Activated naive CD4-positive, alpha-beta T cell treated with anti-CD3 and anti-CD28 coated beads, Interleukin-2, amount 50 U/mL, for 16 hours (primary cell): ENCODE measurements at places on chromosomes 12 and 14.

GRCh38 chr14:50045837-50046236 is 70.5 kb downstream of the VCPKMT start:
- peak; percentile 29 for DNase-seq

DNA sequence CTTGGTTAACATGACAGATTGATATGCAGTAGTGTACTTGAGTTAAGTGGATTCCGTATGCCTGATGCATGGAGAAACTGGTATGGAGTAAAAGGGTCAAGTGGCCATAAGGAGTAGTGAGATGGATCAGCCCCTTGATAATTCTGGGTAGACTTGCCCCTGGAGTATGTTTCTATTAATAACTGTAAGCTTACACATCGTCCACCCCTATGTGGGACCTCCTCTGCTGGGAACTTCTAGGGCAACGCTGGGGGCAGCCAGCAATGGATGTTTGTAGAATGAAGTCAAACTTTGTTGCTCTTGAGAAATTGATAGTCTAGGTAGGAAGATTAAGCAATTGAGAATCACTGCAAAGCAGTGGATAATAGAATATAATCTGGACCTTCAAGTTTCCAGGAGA is 3.5 kb downstream of the C12orf75 start:
- DNase-seq = no peak

GRCh38 chr14:60332869-60333268 is 83.8 kb downstream of the PPM1A start:
- no peak for DNase-seq

GRCh38 chr12:172732-173161 is 41.2 kb downstream of the SLC6A12 start:
- no peak for DNase-seq

DNA sequence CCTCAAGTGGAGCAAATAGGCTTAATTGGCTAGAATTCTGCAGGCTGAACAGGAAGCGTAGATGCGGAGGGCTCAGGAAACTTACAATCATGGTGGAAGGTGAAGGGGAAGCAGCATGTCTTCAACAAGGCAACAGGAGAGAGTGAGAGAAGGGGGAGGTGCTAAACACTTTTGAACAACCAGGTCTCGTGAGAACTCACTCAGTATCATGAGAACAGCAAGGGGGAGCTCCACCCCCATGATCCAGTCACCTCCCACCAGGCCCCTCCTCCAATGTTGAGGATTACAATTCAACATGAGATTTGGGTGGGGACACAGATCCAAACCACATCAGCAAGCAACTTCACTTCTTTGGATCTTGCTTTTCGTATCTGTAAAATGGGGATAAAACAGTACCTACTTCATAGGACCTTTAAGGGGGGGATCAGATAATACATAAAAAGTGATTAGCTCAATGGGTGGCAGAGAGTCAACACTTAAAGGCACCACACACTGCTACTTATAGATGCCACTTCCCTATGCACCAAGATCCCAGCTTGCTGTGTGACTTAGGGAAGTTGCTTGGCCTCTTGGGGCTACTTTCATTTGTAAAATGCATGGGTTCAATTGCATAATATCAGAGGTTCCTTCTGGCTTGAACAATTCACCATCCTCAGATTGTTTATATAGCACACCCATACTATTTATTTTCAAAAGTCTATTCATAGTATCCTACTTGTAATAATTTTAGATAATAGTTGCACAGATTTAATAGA is 184.8 kb upstream of the RPH3A start:
- no peak for DNase-seq

DNA sequence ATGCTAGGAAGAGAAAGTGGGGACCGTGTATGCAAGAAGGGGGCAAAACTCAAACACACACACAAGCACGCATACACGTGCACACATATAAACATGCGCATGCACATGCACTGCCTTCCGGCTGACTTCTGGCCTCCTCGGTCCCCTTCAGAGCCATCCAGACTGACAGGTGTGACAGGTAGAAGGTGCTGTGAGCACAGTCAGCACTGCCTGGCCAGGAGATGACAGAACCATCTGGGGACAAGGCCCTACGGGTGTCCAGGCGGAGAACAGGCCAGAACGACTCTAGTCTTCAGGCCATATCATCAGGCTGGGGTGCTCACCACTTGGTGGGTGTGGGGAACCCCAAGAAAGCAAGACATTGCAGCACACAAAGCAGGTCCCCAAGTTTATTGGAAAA is 7.3 kb downstream of the KRT83 start:
- DNase-seq = no peak

GRCh38 chr14:105078294-105078693 is 13.1 kb upstream of the GPR132 start:
- DNase-seq = no peak

- DNase-seq = no peak
Measured at GRCh38 chr12:116338064-116338846, 60.8 kb upstream of the MED13L start.

- DNase-seq = no peak
Measured at GRCh38 chr14:68987653-68988036, 8.5 kb upstream of the ACTN1 start.

GRCh38 chr14:95062220-95062619 is 95.1 kb downstream of the DICER1 start:
- DNase-seq = no peak

DNA sequence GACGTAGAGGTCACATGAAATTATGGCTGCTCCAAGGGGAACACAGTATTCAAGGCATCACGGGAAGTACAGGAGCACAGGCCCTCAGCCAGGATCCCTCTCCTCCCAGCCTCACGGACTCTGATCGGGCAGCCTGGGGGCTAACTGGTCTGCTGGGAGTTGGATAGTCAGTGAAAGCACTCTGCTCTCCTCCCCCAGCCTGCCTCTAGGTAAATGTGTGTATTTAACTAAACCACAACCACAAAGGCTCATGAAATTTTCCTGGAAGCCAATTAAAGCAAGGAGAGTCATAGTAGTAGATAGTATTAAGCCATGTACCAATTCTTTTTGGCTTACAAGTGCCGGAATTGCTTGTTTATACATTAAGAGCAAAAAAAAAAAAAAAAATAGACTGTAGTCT is 254.3 kb downstream of the MSRB3 start:
- no peak for DNase-seq

GRCh38 chr14:74647678-74648461 is 35.8 kb upstream of the LTBP2 start:
- DNase-seq = no peak

DNA sequence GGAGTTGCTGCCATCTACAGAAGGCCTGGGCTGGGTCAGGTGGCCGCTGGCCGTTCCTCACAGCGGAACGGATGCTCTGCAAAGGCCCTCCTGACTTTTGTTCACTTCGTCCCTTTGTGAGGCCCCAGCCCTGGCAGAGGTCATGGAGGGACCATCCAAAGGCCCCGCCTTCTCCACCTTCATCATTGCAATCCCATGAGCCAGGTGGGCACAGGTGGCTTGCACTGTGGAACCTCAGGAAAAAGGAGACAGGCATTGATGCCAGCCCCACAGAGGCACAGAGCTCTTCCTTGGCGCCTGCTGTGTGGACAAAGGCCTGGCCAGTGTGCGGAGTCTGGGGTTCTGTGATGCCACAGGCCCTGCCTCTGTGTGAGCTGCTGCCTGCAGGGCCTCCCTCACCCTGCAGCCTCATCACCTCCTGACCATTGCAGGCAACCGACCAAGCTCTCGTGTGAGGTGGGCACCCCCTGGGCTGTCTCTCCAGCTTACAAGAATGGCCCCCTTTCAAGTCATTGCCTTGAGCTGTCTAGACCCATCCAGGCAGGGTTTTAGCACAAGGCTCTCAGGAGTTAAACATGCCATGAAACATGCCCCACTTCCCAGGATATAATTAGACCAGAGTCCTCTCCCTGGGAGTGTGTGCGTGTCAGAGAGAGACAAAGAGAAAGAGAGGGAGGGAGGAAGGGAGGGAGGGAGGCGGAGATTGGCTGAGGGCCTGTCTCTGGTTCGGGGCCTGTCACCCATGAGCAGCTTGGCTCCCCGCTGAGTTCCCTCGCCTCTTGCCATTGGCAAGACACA is 19.3 kb downstream of the NFKBIA start:
- DNase-seq = no peak

GRCh38 chr12:97024393-97024792 is 117.3 kb downstream of the NEDD1 start:
- no peak for DNase-seq

- no peak for DNase-seq
Measured at GRCh38 chr14:31200702-31200990, 6.9 kb downstream of the HECTD1 start.

- peak; percentile 56 for DNase-seq
Measured at GRCh38 chr12:130031571-130032189, 127.9 kb upstream of the TMEM132D start.

- no peak for DNase-seq
Measured at GRCh38 chr12:123524378-123524777, 9.1 kb downstream of the RILPL1 start.

GRCh38 chr12:9244894-9245293 is 36.7 kb upstream of the PZP start:
- peak; percentile 61 for DNase-seq

GRCh38 chr12:229441-230191 is 15.7 kb upstream of the SLC6A12 start:
- no peak for DNase-seq

GRCh38 chr12:52233462-52234207 is 592 bp downstream of the KRT7 start:
- no peak for DNase-seq

- no peak for DNase-seq
Measured at GRCh38 chr12:113724794-113725556, 241.2 kb downstream of the RBM19 start.

DNA sequence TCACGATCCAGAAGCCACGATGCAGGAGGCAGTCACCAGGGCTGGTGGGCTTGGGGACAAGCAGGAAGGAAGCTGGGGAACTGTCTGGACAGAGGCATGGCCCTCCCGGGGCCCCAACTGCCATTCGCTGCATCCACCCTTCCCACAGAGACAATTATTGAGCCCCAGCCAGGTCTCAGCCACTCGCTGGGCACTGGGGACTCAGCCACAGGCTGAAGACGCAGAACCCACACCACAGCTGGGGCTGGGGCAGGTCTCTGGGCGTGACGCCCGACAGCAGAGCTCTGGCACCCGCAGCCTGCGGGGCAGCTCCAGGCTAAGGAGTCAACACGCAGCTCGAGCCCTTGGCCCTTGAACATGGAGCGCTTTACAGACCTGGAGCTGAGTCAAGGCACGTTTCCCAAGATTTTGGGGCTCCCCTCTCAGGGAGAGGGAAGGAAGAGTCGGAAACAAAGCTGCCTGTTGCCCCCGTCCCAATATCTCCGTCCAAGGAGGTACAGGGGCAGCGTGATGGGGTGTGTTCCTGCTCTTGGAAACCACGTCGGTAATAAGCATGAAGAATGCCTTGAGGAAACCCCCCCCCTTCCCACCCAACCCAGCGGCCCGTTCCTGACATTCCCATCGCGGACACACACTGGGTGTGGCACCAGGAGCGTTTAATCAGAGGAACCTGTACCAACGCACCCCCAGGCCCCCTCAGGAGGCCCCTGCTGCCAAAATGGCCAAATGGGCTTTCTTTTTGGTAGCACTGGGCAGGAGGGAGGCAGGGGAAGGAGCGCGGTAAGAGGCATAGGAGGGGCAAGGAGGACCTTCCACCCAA is 6.7 kb downstream of the RIMBP2 start:
- DNase-seq = no peak

DNA sequence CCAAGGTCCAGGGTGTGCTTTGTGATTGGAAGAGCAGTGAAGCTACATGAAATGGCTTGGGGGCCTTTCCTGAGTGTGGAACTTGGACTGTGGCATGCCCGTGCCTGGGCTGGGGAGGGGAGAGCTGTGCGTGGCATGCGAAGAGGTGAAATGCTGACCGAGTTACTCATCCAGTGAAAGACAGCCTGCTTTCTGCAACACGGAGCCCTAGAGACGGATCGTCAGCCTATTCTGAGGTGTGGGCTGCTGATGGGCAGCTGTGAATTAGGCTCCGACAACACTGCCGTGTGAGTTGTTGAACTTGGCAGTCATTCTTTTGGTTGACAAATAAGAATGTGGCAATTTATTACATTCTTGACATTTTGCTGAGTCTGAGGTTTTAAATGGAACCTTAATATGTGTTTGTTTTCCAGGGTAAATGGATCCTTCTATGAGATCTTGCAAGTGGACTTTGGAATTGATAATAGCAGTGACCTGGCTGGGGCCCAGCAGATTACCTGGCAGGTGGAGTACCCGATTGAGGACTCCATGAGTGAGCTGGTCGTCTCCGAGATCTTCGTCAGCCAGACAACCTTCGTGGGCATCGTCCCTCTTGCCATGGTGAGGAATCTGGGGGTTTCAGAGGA is 453.9 kb downstream of the AACS start:
- no peak for DNase-seq

DNA sequence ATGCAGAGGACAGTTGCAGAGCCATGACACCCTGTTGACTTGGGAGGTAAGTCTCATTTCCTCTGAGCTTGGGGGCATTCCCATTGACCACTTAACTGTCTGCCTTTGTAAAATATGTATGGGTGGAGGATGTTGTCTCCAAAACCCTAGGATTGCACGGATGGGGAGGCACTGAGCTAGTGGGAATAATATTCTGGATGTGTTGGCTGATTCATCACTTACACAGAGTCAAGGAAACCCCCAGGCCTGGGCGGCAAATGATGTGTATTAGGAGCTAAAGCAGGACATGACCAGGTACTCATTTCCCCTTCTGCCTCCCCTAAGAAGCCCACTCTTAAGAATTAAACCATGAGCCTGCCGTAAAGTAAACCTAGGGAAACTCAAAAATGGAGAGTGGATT is 319.4 kb downstream of the VRK1 start:
- DNase-seq = no peak

GRCh38 chr12:21691515-21691914 is 33.9 kb upstream of the LDHB start:
- DNase-seq = no peak

DNA sequence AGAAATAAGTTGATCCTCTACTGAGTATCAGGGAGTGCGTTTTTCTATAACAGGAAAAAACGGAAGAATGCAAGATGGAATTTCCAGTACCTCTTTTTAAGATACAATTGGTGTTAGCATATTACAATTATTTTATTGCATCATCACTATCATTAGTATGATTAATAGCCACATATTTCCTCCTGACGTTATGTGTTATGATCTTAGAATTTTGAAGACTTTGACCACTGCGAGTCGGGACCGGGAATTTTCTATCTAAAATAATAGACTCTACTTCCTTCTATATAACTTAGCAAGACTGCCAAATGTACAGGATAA is 679 bp upstream of the SAV1 start:
- DNase-seq = no peak

DNA sequence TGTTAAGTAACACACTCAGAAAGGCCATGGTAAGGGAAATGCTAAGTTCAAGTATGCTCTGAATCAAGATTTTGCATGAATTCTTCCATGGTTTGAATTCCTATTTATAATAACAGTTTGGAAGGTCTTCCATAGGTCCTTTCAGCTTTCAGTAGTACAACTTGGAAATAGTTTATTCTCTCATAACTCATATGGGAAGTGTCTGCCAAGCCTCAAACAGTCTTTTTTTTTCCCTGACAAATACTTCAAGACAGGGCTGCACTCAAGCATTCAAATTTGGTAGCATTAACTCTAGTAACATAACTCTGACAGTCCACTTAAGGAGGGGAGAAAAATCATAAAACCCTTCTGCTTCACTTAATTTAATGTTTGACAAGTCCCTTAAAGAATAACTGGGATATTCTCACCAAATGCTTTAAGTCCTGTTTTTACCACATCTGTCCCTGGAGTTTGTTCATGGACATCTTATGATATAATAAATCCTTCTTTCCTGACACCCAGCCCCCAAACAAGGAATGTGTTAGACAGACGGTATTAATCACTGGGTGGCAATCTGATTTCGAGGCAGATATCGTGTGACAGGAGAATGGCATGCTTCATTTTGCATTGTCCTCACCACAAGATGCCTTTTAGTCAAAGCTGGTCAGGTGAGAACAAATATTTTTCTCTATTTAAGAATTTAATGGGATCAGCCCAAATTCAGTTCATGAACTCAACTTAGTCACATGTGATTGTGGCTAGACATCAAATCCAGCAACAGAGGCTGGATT is 165.7 kb downstream of the BMP4 start:
- DNase-seq = no peak
